ENCODE measurements at places on chromosomes 13 and 19.

DNA sequence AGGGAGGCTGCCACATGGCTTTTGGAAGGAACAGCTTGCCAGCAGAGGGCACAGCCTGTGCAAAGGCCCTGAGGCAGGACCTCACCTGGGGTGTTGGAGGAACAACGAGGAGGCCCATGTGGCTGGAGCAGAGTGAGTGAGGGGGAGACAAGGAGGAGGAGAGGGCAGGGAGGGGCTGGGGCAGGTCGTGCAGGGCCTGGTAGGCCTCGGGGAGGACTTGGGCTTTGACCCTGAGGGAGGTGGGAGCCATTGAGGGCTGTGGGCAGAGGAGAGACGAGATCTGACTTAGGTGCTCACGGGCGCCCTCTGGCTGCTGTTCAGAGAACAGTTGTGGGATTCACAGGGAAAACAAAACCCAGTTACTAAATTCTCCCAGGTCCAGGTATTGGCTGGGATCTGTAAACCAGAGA lies 25.2 kb downstream of the ZNRF4 start:
- no peak for DNase-seq

DNA sequence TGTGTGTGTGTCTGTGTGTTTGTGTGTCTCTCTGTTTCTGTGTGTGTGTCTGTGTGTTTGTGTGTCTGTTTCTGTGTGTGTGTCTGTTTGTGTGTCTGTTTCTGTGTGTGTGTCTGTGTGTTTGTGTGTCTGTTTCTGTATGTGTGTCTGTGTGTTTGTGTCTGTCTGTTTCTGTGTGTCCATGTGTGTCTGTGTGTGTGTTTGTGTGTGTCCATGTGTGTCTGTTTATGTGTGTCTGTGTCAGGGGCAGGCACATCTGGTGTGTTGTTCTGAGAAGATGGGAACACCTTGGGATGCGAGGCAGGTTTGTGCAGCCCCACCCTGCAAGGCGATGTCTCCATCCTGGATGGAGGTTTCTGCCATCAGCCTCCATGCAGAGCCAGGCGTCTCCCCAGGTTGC lies 275.8 kb upstream of the SOX1 start:
- no peak for DNase-seq

DNA sequence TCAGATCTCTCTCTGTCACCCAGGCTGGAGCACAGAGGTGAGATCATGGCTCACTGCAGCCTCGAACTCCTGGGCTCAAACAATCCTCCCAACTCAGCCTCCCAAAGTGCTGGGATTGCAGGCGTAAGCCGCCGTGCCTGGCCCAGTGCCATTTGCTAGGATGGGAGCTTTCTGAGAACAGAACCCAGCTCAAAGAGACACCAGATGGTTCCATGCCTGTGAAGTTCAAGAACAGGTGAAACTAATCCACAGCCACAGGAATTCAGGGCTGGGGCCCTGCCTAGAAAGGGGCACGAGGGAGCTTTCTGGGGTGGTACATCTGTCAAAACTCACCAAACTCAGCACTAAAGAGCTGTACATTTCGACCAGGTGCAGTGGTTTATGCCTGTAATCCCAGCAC lies 4.2 kb downstream of the SLC7A9 start:
- DNase-seq: no peak

GRCh38 chr19:54156490-54156889 lies 3.0 kb downstream of the LENG1 start:
- DNase-seq: no peak

GRCh38 chr19:17686023-17686521 lies 2.1 kb downstream of the UNC13A start:
- no peak for DNase-seq

- DNase-seq: peak; percentile 78
These were observed 21.0 kb upstream of the SPRY2 start for GRCh38 chr13:80361883-80362327.

DNA sequence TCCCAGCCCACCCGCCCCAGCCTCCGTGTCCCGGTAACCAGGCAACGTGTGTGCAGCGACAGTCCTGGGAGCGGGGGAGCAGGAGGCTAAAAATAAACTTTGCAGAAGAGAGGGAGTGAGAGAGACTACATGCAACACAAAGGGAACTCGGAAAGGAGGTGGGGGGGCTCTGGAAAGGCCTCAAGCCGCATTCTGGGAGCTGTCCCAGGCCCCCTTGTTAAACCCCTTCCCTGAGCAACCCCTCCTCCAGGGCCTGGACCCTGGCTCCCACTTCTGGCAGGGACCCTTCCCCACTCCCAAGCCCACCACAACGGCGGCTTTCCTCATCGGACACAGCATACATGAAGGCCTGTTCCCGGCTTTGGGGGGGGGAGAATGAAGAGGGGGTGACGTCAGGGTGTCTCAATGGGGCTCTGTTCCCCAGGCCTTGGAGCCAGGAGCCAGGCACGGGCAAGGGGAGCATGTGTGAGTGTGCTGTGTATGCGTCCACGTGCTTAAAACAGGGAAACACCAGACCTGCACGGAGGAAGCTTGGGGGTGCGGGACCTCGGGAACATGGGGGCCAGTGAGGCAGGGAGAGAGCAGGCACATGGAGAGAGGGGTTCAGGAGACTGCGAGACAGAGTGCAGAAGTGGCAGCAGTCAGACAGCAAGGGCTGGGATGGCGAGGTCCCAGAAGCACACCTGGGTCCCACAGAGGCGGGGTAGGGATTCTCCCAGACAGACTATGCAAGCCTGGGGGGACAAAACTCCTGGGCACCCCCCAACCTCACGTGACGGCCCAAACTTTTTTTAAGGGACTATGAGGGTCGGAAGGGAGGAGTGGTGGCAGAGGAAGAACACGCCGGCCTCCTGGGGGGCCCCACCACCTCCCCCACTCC lies 2.3 kb downstream of the ERF start:
- peak; percentile 74 for DNase-seq

- no peak for DNase-seq
These were observed at the start of gene PTPRH for GRCh38 chr19:55208880-55209692. Gene PTPRH (minus strand): TSS chr19:55209501. CDS start chr19:55209433, 68 bp downstream.

GRCh38 chr13:20869540-20869939 lies 33.0 kb downstream of the XPO4 start:
- peak; percentile 16 for DNase-seq

GRCh38 chr19:48639483-48640375 lies 2.5 kb upstream of the DBP start:
- DNase-seq: no peak

- no peak for DNase-seq
These were observed 374.5 kb upstream of the NBEA start for GRCh38 chr13:34567597-34567996.

GRCh38 chr13:80465321-80465720 lies 124.4 kb upstream of the SPRY2 start:
- no peak for DNase-seq

- no peak for DNase-seq
These were observed 1183.9 kb downstream of the SLITRK1 start for GRCh38 chr13:82698383-82698782.

DNA sequence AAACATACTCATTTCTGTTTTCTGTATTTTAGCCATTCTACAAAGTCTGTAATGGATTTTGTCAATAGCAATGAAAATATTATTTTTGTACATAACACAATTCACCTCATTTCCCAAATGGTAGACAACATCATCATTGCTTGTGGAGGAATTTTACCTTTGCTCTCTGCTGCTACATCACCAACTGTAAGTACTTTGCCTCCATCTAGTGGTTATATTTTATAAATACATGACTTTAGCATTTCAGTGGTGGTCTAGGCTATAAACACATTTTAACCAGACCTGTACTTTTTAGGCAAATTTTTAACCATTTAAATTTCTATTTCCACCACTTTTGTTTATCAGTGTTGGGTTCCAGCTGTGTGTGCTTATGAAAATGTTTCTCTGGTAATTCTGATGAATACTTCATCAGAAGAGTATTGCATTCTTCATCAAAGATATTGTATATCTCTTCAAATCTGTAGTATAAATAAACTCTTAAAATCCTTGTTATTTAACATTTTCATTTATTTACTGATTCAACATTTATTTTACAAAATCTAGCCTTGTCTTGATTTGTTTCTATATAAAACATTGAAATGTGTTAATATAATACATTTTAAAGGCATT lies 222.4 kb downstream of the NBEA start:
- peak; percentile 73 for DNase-seq

GRCh38 chr19:35011091-35011689 lies 11.1 kb downstream of the GRAMD1A start:
- DNase-seq: no peak

DNA sequence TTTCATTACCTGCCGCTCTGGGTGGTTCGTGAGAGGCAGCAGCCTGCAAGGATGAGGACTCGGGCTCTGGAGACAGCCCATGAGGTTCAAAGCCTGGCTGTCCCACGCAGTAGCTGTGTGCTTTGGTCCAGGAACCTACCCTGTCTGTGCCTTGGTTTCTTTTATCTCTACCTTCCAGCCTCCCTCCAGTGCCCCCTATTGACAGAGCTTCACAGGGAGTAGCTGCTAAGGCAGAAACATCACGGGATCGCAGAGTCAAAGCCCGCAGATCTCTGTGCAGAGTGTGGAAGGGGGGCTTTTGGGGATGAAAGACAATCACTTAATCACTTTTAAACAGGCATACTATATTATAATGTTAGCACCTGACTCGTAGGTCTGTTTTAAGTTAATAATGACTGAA lies 16.2 kb downstream of the ZNF71 start:
- DNase-seq: no peak

DNA sequence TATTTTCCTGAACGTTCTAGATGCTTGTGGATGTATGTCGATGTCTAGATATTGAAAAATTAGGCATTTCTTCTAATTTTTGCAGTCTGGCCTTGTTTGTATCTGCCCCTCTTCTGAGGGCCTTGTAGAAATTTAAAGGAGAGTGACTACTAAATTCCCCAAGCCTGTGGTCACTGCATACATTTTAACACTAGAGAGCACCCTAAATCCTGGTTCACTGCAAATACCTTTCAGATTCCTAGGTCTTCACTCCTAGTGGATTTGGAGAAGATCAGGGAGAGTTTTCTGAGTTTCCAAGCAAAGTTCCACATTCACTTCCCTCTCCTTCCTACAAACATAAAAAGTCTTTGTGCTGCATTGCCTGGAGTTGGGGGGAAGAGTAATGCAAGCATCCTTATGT lies 1272.5 kb downstream of the OLFM4 start:
- no peak for DNase-seq

DNA sequence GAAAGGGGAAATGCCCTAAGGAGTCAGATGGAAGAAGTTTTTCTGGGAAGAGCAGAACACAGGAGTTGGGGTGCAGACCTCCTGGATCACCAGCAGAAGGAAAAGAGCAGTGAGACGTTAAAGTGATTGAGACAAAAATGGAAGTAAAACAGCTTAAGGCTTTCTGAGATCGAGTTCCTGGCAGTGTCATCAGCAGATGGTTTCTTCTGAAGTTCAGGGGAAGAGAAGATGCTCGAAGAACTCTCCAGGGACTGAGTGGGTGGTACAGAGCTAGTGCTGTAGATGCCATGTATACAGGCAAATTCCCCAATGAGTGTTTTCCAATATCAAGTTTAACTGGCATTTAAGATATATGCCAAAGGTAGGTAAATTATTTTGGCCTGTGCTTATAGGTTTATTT lies 272.2 kb upstream of the KLF12 start:
- no peak for DNase-seq

DNA sequence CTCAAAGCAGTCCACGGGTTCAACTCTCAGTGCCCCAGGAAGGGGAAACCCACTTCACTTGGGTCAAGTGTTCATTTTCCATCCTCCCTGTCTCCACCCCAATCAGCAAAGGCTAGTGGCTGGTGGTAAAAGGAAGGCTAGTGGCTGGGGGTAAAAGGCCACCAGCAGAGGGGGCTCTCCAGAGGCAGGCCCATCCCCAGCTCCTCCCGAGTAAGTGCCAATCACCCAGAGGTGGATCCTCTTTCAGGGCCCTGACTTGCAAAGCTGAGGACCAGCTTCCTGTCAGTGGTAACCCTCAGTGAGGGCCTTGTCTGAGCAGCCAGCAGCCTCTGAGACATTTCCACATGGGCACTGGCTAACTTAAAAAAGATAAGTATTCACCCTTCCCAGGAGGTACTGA lies 22.0 kb upstream of the TPT1 start:
- DNase-seq: no peak

DNA sequence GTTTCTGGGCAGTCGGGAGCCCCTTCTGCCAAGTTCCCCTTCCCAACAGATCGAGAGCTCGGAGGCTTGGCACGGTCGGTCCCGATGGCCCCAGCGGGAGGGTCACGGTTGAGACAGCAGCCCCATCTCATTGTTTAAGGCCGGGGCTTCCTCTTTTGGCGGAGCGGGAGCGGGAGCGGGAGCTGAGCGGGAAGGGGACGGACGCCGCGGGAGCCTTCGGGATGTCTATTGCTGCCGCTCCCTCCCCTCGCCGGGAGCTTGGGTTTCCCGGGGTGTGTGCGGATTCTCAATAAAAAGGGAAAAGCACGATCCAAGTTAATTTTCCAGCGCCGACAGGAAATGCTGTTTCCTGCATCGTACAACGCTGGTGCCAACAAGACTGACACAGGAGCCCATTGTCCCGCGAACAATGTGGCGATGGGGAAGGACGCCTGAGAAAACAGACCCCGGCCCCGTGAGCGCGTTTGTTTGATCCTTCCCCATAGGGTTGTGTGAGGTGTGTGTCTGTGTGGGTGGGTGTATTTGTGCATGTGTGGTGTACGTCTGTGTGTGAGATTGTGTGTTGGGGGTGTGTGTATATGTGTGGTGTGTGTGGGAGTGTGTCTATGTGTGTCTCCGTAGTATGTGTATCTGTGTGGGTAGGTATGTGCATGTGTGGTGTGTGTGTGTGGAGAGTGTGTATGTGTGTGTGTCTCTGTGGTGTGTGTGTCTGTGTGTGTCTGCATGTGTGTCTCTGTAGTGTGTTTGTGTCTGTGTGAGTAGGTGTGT lies 36.3 kb upstream of the FLT1 start:
- peak; percentile 82 for DNase-seq

- no peak for DNase-seq
These were observed 519.9 kb upstream of the SPRY2 start for GRCh38 chr13:80860845-80861244.

GRCh38 chr13:113410472-113411201 lies 42.7 kb downstream of the ADPRHL1 start:
- DNase-seq: peak; percentile 55

Measured in eye (tissue), 1 donor.